Activated CD4-positive, alpha-beta T cell treated with anti-CD3 and anti-CD28 coated beads, Interleukin-2, amount 50 U/mL, for 24 hours (primary cell): ENCODE measurements at places on chromosomes 13 and 19.
A peak's percentile ranks its signal among the peaks of the same experiment; 100 is the strongest.

- no peak for DNase-seq
Measured at GRCh38 chr19:49981603-49982593, 20.9 kb upstream of the SIGLEC11 start.

DNA sequence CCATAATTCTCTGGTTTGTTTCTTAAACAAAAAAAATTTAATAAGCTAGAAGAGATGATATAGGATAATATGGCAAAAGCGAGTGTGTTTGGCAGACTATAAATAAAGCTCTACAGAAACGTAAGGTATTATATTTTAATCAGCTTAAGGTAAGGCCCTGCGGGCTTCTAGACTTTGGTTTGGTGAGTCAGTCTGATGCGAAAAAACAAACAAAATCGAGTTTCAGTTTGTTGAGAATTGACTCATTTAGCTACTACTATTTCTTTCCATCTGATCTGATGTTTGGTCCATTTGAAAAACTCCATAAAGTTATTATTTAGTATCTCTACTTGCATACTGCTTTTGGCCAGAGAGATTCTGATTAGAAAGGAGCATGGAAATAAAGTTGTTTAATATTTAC lies 138.0 kb downstream of the MIPEP start:
- DNase-seq: no peak

- DNase-seq: no peak
Measured at GRCh38 chr13:100890645-100891044, 216.1 kb upstream of the TMTC4 start.

GRCh38 chr19:45919678-45920077 lies 5.1 kb upstream of the NANOS2 start:
- no peak for DNase-seq

GRCh38 chr13:77863144-77863543 lies 55.5 kb downstream of the EDNRB start:
- DNase-seq: no peak

- DNase-seq: no peak
Measured at GRCh38 chr13:64936879-64937278, 2293.3 kb downstream of the PCDH9 start.

GRCh38 chr19:10553943-10554381 lies 10.3 kb downstream of the ATG4D start:
- DNase-seq: no peak

DNA sequence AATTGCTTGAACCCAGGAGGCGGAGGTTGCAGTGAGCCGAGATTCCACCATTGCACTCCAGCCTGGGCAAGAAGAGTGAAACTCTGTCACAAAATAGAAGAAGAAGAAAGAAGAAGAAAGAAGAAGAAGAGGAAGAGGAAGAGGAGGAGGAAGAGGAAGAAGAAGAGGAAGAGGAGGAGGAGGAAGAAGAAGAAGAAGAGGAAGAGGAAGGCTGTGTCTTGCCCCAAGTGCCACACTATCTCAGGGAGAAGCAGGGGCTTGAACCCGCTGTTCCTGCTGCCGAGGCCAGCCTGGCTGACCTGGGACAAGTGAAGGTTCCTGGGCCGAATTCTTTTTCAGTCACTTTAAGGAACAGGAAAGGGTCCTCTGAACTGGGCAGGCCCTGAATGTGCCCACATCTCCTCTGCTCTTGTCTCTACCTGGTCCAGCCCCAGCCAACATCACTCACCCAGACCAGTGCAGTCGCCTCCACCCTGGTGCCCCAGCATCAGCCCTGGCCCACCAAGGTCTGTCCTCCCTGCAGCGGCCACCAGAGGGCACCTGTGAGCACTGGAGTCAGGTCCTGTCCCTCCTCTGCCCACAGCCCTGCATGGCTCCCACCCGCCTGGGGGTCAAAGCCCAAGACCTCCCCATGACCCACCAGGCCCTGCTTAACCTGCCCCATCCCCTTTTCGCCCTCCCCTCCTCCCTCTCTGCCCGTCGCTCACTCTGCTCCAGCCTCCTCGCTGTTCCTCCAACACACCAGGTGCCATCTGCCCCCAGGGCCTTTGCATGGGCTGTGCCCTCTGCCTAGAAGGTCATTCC lies 20.0 kb downstream of the TICAM1 start:
- peak; percentile 88 for DNase-seq
